Lung microvascular endothelial cell (primary cell): ENCODE measurements at places on chromosomes 12 and 14. TPM values are rescaled to one million over a fixed set of nuclear protein-coding genes. Genes with fewer than 3 reads are reported as not detected.

DNA sequence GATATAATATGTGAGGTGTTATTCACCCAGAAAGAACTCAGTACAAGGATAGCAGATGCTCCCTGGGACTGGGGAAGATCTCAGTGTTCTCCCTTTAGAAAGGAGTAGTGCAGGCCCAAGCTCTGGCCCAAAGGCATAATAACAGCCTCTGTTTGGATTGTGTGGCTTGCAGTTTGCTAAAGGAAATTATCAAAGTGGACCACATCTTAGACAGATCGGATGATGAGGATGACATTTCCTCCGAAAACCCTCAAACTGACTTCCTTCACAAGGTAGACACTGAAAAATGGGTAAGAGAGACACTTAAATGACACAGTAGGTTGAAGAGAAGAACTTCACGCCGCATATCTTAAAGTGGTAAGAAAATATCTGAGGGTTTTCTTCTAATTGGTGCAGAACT, 26.1 kb downstream of the SMCO2 start:
- DNase-seq, result no peak

ADGRD1 gene
- 0.20 and 0.22 TPM in 2 replicates for total RNA-seq

HOXC9 gene
- 0.22 TPM in 1 of 2 replicates, not detected in the other for total RNA-seq

GRCh38 chr14:75426332-75427125, 1.3 kb upstream of the JDP2 start:
- DNase-seq, result no peak

- no peak for DNase-seq
These were observed 19.9 kb upstream of the BDKRB2 start for GRCh38 chr14:96184737-96185136.

- no peak for DNase-seq
These were observed 649 bp upstream of the GNPNAT1 start for GRCh38 chr14:52792097-52792415.

- DNase-seq, result no peak
These were observed 132.9 kb downstream of the DICER1 start for GRCh38 chr14:95024380-95024779.

DNA sequence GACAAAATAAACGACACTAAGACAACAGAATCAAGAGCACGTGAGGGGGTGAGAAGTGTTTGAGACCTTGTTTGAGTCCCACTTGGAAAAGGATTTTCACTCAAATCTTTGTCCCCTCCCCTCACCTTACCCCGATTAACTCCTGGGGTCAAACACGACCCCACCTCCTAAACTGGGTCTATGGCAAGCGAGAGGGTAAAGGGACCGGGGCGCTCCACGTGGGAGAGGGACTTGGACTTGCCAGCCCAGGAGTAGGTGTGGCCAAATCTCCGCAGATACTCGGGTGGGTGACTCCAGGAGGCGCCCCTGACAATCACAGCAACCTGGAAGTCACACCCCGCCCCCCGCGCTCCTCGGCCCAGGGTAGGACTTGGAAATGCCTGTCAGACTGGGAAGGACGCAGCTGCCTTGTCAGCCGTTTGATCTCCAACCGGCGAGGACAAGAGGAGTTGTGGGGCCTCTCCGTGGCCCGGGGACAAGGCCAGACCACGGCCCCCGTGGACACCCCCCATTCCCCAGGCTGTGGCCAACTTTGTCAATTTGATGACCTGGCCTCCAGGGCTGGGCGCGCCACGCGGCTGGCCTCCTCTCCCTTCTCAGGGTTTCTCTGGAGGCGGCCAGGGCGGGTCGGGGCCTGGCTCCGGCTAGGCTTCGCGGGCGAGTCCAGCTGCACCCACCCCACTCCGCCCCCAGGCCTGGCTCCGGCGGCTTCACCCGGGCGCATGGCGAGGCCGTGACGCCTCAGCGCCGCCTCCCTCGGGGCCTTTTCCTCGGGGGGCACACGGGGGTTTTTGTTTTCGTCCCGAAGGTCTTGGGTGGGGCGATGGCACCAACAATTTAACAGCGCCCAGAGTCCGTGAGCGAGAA, 1.1 kb upstream of the BCL11B start:
- no peak for DNase-seq

DNA sequence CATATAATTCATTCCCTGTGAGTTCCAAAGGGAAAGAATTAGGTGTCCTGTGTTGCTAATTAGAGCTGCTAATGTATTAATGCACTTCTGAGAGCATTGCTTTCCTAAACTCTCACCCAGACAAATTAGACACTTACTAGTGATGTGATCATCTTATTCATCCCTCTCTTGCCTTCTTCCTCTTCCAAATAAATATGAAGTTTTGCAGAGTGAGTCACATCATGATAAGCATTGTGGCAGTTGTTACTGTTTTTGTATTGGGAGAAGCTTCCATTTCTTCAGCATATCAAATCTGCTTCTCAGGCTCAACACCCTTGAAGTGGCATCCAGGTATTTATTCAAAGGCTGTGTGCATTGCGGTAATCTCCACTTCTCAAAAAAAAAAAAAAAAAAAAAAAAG, 37.3 kb upstream of the E2F7 start:
- peak; percentile 78 for DNase-seq

DNA sequence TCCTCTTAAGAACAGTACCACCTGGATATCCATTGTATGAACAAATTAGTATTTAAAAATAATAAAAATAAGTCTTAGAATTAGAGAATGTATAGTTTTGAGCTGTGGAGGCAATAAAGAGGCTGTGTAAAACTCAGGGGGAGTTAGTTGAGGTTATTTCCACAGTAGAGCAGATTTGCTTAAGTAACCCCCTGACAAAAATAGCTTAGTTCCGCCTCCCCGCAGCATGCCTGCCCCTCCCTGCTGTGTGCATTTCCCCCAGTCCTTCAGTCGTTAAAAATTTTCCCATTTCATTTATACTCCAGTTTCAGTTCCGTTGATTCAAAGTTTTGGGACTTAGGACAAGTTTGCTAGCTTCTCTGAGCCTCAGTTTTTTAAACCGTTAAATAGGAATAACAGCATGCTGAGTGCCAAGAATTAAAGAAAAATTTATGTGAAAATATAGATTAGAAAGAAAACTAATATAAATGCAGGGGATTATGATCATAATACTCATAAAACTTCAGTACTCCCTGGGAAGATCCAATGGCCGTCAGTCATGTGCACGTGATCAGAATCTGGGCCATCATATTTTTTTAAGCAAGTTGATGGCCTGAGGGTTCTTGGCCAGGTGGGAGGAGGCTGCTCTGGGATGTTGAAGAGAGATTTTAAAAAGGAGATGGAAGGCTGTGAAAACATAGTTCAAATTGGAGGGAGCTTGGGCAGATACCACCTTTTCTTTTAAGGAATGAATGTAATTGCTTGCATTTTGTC, 14.5 kb upstream of the SLC38A2 start:
- DNase-seq, result peak; percentile 68

DNA sequence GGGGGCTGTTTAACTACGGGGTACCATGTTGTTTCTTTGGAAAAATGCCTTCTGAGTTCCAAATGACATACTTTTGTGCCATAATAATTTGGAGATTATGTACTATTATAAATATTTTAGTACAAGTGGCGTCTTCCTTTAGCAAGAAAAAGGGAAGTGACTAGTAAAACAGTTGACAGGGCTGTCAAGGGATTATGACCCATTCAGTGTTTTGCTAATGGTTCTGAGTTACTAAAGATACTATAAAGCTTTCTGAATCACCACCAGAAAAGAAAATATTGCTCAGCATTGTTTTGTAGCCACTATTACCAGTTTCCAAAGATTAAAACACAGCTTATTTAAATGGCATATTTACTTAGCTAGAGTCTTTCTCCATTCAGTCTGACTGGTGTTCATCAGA, 334.9 kb downstream of the SNAPC1 start:
- no peak for DNase-seq

DNA sequence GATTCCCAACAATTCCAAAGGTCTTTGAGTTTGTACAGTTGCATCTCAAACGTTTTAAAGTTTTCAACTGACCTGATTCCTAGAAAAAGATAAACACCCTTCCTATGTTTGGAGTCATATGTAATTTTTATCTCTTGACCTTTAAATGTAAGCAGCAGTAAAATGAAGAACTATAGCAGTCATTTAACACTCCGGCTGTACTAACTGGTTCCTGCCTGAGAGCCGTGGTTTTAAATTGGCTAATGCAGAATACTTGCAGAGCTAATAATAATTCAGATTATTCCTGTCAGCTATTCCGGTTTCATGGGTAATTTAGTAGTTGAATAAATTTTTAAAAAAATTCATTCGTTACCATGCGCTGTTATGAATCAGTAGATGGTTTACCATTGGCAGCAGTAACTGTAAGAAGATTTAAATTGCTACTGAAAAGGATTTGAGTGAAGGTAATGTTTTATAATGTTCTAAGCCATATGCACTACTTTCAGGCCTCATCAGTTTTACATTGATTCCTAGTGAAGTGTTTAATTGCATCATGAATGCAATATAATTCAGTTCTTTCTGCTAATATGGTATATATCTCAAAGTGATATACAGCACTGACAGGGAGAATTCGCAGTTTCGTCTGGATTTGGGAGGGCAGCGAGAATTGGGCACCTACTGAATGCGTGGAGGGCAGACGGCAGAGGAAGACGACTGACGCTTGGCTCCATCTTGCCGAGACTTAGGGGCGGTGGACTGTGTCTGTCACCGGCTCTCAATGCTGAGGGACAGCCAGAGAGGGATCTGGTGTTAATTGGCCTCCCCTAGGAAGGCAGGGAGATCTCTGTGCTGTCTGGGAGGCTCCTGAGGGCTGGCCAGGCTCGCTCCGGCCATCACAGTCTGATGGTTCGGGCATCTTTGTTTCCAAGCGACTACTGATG, 217.7 kb downstream of the PHETA1 start:
- DNase-seq, result no peak

- no peak for DNase-seq
These were observed 179.3 kb downstream of the PCNX1 start for GRCh38 chr14:71086567-71086966.

TEP1 gene
- 21.4 and 30.4 TPM in 2 replicates for total RNA-seq

SPSB2 gene
- total RNA-seq, result 2.2 and 4.2 TPM in 2 replicates

GRCh38 chr14:38138473-38139138, 69.1 kb upstream of the SSTR1 start:
- DNase-seq, result no peak

GRCh38 chr12:93144109-93144508, 215.0 kb upstream of the EEA1 start:
- DNase-seq, result no peak

GRCh38 chr12:112559784-112560183, 141.0 kb downstream of the PTPN11 start:
- DNase-seq, result peak; percentile 30

- peak; percentile 68 for DNase-seq
These were observed 153.8 kb downstream of the PELI2 start for GRCh38 chr14:56271970-56272369.
